Stimulated activated CD4-positive, alpha-beta T cell treated with anti-CD3 and anti-CD28 coated beads, Interleukin-1b, Interleukin-23, amount 100 ng/mL, for 48 hours (primary cell): ENCODE measurements at places on chromosomes 2 and 18.

DNA sequence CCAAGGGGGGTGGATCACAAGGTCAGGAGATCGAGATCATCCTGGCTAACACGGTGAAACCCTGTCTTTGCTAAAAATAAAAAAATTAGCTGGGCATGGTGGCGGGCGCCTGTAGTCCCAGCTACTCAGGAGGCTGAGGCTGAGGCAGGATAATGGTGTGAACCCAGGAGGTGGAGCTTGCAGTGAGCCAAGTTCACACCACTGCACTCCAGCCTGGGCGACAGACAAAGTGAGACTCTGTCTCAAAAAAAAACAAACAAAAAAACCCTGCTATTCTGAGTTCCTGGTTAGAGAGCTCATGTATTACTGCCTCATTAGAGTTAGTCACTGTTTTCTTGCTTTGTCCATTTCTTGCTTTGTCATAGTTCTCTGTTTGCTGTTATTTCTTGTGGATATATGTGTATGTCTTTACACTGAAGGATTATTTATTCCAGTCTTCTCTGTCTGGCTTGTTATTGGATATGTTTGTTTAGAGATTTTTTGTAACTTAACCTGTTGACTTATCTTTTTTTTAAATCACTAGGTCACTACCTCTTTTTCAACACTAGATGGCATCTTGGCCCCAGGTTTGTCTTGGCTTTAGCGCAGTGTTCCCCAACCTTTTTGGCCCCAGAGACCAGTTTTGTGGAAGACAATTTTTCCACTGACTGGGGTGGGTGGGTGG is 17.0 kb downstream of the TTLL4 start:
- DNase-seq: no peak

DNA sequence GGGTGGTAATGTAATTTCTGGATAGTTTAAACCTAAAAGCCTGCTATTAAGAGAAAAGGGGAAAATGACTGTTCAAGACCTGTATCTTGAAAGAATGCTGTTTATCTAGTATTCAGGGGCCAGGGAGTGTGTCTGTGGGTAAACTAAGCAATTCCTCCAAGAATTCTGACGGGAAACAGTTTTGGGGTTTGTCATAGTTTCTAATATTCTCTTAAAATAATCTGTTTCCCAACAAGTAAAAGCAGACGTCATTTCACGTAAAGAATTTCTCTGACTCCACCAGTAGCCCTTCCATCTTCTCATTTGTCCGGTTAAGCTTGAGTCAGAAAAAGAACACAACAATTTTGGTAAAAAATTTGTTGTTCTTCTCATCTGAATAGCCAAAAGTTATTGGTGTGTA is 232.1 kb upstream of the EPAS1 start:
- DNase-seq: no peak

- no peak for DNase-seq
Observed at GRCh38 chr2:216171011-216171410, 61.9 kb downstream of the XRCC5 start.

DNA sequence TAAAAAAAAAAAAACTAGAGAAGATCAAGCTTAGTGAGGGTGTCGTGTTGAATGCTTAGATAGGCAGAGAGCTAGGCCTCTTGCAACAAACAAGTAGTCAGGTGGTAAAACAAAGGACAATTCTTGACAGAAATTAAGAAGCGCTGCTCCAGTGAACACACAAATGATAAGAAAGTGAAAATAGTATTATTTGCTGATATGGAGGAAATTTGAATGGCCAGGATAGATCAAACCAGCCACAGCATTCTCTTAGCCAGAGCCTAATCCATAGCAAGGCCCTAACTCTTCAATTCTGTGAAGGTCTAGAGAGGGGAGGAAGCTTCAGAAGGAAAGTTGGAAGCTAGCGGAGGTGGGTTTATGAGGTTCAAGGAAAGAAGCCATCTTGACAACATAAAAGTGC is 121.0 kb downstream of the SNTG2 start:
- no peak for DNase-seq

DNA sequence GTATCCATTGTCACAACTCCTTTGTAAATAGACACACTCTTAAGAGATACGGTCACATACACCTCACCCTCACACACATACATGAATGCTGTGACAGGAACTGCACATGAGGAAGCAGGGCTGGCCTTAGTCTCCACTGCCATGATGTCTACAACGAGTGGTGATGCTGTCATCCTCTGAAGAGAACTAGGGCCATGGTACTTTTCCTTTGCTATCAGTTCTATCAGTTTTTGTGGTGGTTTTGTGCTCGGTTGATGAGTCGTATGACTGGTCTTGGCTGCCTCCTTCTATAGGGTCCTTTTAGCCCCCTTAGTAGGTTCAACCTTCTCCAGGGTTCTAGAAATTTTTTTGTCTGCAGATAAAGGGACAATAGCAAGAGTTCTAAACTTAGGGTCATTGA is 66.0 kb downstream of the MYO3B start:
- DNase-seq: no peak

DNA sequence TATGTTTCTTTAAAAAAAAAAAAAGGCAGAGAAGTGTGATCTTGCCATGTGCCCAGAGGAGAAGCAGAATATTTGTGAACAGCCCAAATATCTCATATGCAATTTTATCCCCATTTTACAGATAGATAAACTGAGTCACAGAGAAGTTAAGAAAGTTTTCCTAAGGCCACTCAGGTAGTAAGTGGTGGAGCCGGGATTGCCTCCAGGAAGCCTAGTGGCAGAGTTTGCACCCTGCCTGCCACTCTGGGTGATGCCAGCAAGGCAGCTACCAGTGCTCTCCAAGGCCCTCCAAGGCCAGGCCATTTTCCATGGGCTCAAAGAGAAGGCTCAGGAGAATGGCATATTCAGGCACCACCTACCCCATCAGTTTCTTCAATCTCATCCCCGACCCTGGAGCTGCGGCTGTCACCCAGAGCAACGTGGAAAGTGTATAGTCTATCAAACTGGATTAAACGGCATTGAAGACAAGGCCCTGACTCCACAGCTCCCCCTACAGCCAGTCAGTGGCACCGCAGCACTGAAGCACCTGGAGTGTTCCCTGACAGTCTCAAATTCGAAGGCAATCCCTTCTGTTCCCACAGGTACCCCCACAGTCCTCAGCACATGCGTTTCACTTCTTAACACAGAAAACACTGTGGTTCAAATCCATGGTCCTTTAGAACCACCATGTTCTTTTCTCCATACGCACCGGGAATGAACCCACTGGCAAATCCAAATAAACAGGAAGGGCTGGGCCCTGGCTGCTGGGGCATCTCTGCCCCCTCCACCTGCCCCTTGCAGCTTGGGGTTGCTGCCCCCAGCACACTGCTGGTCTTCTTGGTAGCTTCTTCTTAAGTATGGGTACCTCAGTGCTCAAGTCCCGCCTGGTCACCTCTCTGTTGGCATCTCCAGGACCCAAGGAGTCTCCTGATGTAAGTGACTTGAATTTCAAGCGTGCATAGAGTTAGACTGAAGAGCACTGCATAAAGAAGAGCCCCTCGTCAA is 175.3 kb downstream of the INHBB start:
- DNase-seq: peak; percentile 34

DNA sequence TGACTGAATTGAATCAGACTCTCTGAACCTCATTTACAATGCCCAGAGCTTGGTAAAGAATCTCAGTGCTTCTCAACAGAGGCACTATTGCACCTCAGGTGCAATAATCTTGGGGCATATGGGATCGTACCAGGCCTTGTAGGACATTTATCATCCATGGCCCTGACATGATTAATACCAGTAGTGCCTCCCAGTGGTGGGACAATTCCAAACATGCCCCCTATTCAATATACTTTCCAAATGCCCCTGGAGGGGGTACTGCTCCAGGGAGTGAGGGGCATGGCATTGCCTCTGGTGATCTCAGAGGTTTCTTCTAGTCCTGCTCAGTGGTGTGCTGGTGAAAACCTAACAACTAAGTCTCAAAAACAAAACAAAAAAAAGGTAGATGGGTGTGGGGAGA is 174.9 kb upstream of the SMAD2 start:
- DNase-seq: no peak

GRCh38 chr2:170396799-170397459 is 219.0 kb downstream of the MYO3B start:
- DNase-seq: no peak

DNA sequence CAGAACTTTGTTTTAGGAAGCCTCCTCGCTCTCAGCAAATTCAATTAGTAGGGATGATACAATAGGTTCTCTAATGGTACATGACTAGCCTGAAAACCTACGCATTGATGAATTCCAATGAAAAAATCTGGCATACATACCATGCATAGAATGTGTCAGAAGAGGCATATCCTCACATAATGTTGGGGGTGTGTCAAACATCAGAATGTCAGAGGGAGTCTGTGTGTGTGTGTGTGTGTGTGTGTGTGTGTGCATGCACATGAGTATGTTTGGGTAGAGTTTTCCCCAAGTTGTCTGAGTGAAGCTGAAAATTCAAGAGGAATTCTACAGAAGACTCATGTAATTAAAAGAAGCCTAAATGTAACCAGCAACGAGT is 78.5 kb downstream of the FIGN start:
- DNase-seq: no peak

DNA sequence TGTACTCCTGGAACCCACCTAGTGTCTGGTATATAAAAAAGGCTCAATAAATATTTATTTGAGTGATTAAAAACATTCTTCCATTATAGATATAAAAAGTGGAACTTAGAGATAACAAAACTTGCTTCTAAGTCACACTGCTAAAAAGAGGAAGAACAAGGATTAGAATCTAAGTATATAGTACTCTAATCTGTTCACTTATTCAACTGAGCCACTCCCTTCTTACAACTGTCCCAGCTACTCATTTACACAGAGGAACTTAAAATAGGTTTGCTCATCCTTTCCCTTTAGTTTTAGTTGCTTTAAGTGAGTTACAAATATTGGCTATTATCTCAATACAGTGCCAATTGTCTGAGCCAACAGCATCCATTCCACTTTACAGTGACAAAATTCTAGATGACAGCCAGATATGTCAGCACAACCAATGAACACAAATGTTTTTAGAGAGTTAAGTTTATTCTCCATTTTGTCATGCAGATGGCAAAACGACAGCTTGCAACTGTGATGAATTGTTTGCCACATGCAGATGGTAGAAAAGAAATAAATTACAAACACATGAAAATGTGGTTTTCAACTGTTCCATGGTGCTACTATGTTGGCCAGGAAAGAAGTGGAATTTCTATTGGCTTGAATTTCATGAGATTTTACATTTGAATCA is 280.7 kb upstream of the ZC3H15 start:
- DNase-seq: no peak

DNA sequence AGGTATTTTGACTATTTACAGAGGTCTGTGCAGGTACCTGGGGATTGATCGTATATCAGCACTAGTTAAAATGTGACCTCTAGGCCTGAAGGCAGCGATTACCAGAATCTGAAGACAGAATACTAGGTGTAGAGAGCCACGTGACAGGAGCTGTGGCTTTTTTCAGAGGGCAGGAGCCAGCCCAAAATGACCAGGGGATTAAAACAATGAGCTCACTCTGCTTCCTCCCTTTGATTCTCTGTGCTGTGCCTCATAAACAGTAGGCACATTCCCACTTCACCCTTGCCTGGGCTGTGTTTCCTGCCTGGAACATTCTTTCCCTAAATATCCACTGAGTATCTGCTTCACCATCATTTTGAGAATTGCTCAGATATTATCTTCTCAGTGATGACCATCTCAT is 15.2 kb downstream of the ITGAV start:
- DNase-seq: no peak

GRCh38 chr18:9952633-9953416 is 39.0 kb downstream of the VAPA start:
- no peak for DNase-seq

DNA sequence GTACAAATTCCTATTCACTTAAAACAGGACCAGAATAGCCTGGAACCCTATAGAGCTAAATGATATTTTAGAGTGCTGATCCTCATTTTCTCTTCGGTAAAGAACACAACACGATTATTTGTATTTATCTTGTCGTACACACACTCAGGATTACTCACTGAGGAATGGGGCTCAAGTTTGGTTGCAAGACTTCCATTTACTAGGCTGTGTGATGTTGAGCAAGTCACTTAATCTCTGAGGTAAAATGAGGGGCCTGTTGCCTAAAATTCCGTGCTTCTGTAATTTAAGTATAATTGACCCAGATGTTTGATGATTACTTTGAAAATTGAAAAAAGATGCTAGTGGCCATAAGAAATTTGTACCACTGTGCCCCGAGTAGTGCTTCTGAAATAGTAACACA is 42.6 kb upstream of the MAP4K3 start:
- no peak for DNase-seq

DNA sequence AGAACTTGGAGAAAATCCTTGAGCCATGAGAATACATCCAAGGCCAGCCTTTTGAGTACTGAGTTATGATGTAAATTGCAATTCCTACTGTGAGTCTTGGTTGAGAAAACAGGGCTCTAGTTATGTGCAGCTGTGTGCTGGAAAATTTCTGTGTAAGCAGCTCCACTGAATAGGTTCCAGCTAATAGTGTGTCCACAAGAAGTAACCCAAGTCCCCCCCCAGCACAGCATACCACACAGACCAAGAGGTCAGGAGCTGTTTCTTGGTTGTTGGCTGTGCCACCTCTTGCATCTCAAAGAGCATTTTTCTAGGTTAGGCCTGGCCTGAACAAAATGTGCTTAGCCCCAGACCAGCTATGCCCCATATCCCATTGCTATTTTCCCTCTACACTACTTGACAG is 36.8 kb upstream of the APCDD1 start:
- DNase-seq: no peak
